ENCODE measurements at places on chromosomes 4 and X.

- no peak for DNase-seq
Measured at GRCh38 chr4:11106190-11106589, 322.5 kb downstream of the HS3ST1 start.

DNA sequence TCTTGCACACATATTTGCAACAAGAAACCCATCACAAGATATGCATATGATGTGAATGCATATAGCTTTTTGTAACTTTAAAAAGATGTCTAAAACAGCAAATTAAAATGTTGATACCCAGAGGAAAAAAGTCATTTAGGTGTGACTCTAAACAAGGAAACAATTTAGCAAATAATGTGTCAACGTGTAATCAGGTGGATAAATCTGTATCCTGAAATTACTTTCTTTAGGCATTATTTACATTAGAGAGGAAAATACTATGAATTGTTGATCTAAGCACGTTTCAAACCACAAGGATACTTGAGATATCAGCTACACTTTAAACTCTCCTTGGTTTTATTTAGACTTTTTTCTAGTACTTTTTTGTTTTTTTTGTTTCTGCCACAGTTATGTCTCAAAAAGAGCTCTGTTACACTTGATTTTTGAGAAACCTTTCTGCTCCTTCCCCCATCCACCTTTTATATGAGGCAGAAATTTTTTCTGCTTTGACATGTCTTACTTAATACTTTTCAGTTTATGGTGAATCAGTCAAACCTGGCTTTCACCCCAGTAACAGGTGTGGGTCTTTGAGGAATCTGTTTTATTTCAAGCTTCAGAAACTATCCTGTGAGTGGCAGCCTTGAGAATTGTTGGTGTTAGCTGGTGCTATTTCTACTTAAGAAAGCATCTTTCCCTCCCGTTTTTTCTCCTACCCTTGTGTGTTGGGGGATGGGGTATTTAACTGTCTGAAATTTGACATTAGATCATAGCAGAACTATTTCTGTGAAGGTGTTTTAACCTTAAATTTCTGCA, 1.9 kb downstream of the NPNT start:
- DNase-seq: no peak

DNA sequence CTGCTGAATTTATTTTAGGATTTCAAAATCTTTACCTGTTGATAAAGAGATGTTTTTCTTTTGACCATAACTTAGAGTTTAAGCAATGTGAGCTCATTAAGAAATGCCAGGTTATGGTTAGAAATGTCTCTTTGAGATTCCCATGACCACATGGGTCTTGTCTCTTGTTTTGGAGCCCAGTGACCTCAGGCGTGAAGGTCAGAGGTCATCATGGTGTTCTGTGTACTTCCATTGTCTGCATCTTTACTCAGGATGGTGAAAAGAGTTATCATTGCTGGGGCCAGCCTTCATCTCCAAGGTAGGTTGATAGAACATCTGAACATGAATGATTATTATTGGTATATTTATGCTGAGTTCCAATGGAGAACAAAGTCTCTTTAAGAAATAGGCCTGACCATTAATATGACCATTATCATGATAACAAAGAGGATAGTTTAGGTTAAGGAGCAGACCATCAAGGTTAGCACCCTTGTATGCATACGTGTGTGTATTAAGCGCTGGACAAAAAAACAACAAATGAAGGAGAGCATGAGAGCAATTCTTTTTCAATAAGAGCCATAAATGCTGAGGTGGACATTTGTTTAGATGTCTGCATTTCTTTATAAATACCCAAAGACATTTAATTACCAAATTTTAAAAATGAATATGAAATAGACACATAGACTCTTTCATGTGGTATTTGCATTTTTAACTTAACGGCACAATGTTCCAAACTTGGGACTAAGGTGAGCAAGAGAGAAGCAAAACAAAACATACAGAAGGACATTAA, 120.6 kb upstream of the PAQR3 start:
- DNase-seq: no peak

- DNase-seq: no peak
Measured at GRCh38 chr4:174522183-174523024, at the start of gene HPGD. Gene HPGD (minus strand): TSS chr4:174522488. CDS start chr4:174522451, 37 bp downstream.

DNA sequence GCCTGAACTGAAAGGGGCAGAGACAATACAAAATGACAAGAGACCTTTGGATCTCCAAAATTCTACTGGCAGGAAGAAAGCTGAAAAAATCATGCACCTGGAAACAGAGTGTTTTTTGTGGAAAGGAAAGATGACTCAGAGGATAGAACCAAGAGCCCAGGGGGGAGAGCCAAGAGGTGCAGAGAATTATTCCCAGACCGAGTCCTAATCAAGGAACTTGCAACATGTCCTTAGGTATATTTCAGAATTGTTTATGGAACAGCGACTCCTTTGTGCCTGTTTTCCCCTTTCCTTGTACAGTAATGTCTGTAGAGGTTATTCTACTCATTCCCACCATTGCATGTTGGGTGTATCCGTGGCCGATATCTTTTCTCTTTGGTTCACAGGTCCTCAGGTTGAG, 71.7 kb downstream of the YIPF6 start:
- no peak for DNase-seq

- DNase-seq: no peak
Measured at GRCh38 chr4:90597927-90598326, 470.7 kb downstream of the CCSER1 start.

- peak; percentile 16 for DNase-seq
Measured at GRCh38 chr4:53763813-53764597, 172.7 kb upstream of the LNX1 start.

- DNase-seq: no peak
Measured at GRCh38 chrX:63652086-63652765, 132.8 kb downstream of the ARHGEF9 start.

DNA sequence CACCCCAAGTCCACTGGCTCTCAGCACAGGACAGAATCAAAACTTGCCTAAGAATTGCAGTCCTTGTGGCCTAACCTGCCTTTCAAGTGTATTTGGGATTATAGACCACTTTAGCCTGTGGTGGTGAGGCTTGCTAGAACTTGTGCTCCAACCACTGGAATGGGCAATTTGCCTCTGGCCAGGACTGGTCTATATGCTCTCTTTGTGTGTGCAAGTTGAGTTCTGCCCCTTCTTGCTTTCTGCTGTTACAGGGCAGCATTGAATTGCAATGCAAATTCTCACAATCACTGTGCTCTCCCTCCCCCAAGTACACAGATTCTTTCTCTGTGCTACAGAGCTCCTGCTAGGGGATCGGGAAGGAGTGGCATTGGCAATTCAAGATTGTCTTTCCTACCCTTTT, 233.6 kb upstream of the DIPK2B start:
- DNase-seq: no peak

DNA sequence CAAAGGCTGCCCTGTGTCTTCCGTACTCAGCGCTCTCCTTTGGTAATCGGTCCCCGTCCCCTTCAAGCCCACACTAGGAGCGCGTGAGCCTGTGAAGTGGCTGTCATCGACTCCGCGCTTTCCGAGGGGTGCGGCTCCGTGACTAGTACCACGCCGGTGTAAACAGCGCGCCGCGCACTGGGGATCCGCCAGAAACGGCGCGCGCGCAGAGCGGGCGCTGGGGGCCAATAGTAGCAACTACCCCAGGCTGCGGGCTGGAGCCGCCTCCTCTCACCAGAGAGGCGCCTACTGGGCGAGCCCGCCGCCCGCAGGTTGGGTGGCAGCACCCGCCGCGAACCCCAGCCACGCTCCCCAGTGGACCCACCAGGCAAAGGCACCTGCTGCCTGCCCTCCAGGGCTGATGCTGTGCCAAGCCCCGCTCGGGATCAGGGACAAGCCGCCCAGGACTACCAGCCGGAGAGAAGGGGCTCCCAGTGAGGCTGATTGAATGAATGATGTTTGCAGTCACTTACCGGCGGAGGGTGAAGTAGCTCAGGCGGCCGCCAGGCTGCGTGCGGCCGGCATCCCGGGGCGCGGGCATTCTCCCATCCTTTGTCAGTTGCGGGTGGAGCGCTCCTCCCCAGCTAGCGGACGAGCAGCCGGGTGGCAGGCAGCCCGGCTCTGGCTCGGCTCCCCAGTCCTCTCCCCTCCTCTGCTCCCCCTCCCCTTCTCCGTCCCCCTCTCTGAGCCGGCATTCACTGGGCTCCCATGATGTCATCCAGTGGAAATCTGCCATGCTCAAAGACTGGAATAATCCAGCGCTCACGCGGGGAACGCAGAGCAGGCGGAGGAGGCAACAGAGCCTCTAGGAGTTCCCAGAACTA, 370.3 kb upstream of the SMIM31 start:
- no peak for DNase-seq

- DNase-seq: no peak
Measured at GRCh38 chrX:53398216-53398615, 24.2 kb downstream of the SMC1A start.

DNA sequence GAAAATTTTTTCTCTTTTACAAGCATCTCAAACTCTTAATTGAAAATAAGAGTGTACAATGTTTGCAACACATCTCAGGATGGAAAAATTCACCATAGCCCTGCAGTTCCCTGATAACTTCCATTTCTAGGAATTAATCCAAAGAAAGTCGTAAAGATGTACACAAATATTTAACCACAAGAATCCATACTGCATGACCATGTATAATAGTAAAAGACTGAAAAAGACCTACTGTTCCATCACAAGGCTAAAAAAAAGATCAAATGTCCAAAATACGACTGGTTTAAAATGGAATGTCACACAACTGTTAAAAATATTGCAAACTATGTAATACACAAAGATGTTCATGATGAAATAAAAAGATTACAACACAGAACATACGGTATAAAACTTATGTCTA, 32.1 kb downstream of the HUWE1 start:
- no peak for DNase-seq

GRCh38 chr4:930028-930551, 2.0 kb downstream of the GAK start:
- no peak for DNase-seq
